ENCODE measurements at places on chromosomes 3 and 15. TPM values are rescaled to one million over a fixed set of nuclear protein-coding genes. Genes with fewer than 3 reads are reported as not detected.
A peak's percentile ranks its signal among the peaks of the same experiment; 100 is the strongest.

- no peak for DNase-seq
Measured at GRCh38 chr3:122505676-122506075, 9.1 kb downstream of the KPNA1 start.

DNA sequence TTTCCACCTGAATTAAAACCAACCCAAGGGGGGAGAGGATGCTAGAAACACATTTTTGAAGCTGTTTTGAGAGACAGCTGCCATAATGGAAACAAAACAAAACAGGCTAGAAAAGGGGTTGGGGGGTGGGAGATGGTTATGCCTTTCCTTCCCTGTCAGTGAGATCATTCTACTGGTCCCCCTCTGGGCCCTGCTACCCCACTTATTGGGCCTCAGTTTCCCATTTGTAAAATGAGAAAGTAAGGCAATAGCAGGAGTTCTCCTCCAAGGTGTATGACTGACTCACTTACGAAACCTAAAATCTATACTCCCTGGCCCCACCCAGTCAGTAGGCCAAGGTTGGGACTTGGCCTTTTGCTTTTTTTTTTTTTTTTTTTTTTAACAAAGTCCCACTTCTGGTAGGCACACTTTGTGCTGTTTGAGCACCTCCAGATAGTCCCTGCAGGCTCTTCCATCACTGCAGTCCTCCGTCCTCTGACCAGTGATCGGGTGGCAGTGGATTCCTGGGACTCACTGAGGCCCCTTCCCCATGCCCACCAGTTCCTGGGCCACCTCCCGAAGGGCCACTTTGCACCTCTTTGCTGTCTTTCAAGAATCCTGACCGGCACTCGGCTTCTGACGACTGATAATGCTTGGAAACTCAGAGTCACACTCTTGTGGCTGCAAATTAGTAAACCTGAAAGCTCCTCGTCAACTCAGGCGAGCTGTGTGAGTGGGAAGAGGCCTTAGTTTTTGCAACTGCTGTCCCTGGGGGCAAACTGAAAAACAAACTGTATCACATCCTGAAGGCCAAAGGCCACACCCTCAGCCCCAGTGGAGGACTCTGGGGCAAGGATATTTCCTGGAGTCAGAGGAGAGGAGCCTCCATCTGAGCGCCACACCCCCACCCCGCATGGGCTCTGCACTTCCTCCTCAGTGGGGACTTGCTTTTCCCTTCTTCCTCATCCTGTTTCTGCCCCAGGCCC, 6.7 kb upstream of the PSTPIP1 start:
- DNase-seq: no peak

- peak; percentile 81 for DNase-seq
Measured at GRCh38 chr3:52827866-52828376, 2.6 kb downstream of the ITIH4 start.

The PIK3R4 gene
- total RNA-seq: 35.5 TPM

DNA sequence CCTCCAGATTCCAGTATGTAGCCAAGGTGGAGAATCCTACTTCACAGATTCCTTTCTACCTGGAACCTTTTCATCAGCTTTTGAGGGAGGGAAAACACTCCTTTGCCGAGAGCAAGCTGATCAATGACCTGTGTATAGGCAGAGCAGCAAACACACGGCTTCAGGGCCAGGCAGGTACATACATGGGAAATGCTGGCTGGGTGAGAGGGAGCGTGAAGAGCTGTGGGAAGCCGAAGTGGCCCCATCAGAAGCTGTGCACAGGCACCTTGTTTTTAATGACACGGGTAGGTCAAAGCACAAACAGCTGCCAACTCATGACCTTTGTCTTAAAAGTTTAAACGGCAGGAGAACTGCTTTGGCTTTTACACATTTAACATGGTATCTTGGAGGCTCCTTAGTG, 25.3 kb downstream of the STARD5 start:
- no peak for DNase-seq

- DNase-seq: no peak
Measured at GRCh38 chr3:41489231-41489630, 289.9 kb downstream of the CTNNB1 start.

The SOX14 gene
- total RNA-seq: not detected

- peak; percentile 65 for DNase-seq
Measured at GRCh38 chr15:90839187-90840071, 29.0 kb upstream of the FURIN start.

The PSTPIP1 gene
- total RNA-seq: not detected

GRCh38 chr3:108004647-108005046, 86.2 kb downstream of the CD47 start:
- no peak for DNase-seq

DNA sequence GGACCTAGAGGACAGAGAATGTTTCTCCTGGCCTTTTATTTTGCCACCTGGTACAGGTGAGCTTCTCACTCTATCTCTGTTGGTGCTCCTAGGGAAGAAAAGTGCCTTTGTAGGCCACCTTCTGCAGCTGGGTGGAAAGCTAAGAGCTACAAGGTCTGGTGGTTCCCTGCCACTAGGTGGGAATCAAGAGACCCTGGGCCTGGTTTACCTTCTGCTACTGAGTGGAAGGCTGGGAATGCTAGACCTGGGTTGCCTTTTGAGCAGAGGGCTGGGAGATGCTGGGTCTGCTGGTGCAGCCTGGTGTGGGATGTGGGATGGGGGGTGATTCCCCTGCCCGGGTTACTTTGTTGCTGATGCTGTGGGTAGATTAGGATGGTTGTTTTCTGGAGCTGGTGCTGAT, 72.6 kb downstream of the EBLN2 start:
- DNase-seq: no peak

GRCh38 chr15:38547255-38547997, 17.2 kb downstream of the RASGRP1 start:
- peak; percentile 39 for DNase-seq

The STAB1 gene
- 1.1 TPM for total RNA-seq

The SCG3 gene
- total RNA-seq: not detected

GRCh38 chr15:44670087-44670950, 6.9 kb upstream of the SPG11 start:
- no peak for DNase-seq

DNA sequence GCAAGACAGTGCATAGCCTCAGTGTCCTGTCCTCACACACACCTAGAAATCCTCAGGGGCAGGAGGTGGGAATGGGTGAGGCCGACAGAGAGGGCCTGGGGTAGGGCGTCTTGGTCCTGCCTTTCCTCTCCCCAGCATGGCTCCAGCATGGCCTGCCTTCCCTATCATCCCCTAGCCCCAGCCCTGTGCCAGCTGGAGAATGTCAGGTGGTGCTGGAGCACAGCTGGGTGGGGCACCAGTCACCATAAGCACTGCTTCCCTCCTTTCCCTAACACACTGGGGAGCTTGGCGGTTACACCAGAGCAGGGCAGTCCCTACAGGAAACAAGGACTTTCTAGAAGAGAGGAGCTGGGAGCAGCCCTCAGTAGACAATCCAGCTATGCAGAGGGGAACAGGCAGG, 236.8 kb downstream of the KLF13 start:
- no peak for DNase-seq

DNA sequence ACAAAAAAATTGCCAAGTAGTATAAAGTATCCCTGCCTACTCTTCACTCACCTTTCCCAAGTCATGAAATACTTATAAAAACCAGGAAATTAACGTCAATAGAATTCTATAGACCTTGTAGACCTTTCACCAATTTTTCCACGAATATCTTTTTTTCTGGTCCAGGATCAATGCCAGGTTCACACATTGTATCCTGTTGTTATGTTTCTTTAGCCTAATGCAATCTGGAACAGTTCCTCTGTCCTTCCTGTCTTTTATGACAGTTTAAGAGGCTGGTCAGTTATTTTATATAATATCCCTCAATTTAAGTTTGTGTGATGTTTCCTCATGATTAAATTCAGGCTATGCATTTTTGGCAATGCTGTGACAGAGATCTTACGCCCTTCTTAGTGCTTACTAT, 63.2 kb upstream of the MAGI1 start:
- DNase-seq: no peak

The TFRC gene
- total RNA-seq: 118 TPM

The MOBP gene
- not detected for total RNA-seq

- DNase-seq: no peak
Measured at GRCh38 chr15:78065973-78066946, 11.3 kb downstream of the TBC1D2B start.

DNA sequence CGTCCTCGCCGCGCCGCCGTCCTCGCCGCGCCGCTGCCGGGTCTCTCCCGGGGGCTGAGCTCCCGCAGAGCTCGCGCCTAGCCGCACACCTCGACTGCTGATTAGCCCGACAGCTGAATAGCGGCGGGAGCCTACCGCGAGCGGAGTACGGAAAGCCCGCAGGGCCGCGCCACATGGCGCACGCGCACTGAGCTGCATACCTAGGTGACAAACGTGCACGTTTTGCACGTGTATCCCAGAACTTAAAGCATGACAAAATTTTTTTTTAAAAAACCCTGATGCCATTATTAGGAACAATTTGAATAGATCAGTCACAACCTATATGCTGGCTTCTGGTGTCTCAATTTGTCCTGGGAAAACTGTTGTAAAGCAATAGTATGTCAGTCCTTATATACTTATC, at the start of gene GOLGA8A:
TSS of gene GOLGA8A (minus strand) at position 122 of the 400 bp plus-strand sequence. CDS start 48,117 bp downstream, outside the sequence.
- peak; percentile 97 for DNase-seq

The NAALADL2 gene
- 23.5 TPM for total RNA-seq

GRCh38 chr15:71434774-71435173, 319.5 kb downstream of the THSD4 start:
- no peak for DNase-seq

DNA sequence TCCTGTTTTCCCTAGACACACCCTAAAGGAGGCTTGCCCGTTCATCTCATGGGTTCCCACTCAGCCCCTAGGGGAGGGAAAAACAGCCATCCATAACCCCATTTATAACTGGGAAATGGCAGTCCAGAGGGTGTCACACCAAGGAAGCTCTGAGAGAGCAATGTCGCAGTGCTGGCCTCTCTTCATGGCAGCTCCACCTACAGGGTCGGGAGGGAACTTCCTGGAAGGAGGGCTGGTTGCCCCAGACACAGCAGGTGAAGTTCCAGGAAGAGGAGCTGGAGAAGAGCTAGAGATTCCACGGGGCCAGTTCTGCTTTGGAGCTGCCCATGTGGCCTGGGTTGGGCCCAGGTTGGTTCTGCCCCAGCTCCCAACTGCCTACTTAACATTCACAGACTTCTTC, 22.3 kb upstream of the LINGO1 start:
- DNase-seq: no peak

GRCh38 chr3:44576613-44577012, 8.2 kb upstream of the ZNF660 start:
- no peak for DNase-seq

- DNase-seq: no peak
Measured at GRCh38 chr15:97683831-97684230, 276.7 kb upstream of the ARRDC4 start.

DNA sequence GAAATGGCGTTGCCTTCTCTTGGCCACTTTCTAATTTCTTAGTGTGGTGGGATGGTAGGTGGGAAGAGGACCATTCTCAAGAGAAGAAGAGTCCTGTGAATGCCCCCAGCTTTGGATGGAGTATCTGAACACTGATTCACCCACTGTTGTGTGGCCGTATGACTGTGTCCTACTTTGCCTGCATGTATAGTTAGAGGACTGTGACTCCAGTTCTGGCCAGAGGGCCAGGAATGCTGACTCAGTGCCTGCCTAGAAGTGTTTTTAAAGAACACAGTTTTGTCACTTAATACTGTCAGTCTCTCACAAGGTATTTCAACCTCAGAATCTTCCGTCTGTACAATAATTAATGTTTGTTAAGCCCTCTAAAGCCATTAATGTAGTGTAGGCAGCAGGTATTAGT, 2.1 kb downstream of the SEC61A1 start:
- DNase-seq: peak; percentile 95

- DNase-seq: no peak
Measured at GRCh38 chr15:57301307-57301706, 75.0 kb upstream of the CGNL1 start.

GRCh38 chr15:22973286-22973685, 6.9 kb downstream of the CYFIP1 start:
- DNase-seq: no peak

GRCh38 chr15:39937696-39938095, 3.8 kb downstream of the EIF2AK4 start:
- no peak for DNase-seq

DNA sequence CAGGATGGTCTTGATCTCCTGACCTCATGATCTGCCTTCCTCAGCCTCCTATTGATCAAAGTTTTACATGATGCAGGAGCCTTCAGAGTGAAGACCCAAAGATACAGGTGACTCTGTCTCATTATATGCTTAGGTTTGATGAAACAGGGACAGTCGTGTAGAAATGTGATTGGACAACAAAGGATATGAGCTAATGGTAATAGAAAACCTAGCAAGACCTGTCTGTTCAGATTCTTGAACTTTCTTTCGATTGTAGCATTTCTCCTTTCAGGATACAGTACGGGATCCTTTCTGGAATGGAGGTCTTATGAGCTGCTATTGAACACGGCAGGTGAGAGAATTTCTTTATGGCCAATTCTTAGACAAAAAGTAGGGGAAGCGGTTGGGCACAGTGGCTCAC, at the start of gene ACKR2:
TSS of gene ACKR2 (plus strand) at position 244 of the 400 bp plus-strand sequence. CDS start 55,058 bp downstream, outside the sequence.
- no peak for DNase-seq

The RTP3 gene
- not detected for total RNA-seq

The NOX5 gene
- total RNA-seq: 0.36 TPM

The CHRNB4 gene
- not detected for total RNA-seq

The MKRN2 gene
- total RNA-seq: 40.9 TPM

The NR1D2 gene
- total RNA-seq: 77.5 TPM

- no peak for DNase-seq
Measured at GRCh38 chr3:186221760-186222378, 113.0 kb upstream of the ETV5 start.

The EPHA6 gene
- total RNA-seq: not detected

The THRB gene
- total RNA-seq: 0.36 TPM

DNA sequence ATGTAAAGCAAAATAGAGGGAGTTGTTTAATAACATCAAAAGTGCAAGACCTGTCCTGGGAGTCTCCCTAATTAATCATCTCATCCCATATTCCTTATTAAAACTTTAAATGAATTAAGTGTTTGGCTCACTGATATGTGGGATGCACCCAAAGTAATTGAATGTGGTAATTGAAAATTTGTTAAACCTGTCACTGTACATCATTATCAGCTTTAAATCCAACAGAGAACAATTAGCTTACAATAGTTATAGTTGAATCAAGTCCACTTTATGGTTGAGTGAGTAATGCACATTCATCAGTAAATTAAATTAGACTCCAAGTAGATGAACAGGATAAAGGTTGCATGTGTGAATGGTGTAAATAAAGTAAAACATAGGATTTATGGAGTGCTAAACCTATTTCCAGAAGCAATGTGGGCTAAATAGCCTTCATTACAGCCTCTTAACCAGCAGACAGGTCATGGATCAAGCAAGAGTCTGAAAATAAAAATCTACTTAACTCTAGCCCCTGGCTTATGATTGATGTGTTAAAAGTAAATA, 608.2 kb upstream of the CCDC54 start:
- no peak for DNase-seq

The GPR87 gene
- not detected for total RNA-seq

DNA sequence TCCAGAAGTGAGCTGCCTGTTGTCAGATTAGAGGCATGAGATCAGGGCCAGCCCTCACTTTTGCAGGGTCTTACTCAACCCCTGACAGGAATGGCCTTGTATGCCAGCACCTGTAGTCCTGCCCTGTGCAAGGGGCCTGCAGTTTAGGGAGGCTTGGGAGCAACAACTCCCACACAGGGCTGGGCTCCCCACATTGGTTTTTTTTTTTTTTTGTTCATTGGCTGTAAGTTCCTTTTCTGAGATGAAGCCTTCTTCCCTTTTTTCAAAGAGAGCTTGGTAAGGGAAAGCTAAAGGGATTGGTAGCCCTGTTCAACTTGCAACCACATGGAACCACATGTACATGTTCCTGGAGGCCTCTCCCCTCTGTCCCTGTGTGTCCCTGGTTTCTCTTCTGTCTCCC, 46.4 kb downstream of the TNFAIP8L3 start:
- no peak for DNase-seq

The NUP210 gene
- total RNA-seq: under 0.01 TPM

The FBXO45 gene
- total RNA-seq: 8.0 TPM

The STRIT1 gene
- total RNA-seq: not detected

All from osteoblast (primary cell).